ENCODE measurements at places on chromosomes 6 and 20. TPM values are rescaled to one million over a fixed set of nuclear protein-coding genes. Genes with fewer than 3 reads are reported as not detected.

GRCh38 chr20:13341737-13342393 lies 120.8 kb downstream of the ISM1 start:
- DNase-seq = no peak

The CCN5 gene
- 10.3 TPM for total RNA-seq

- DNase-seq = no peak
Observed at GRCh38 chr6:110331816-110332215, 26.3 kb downstream of the METTL24 start.

DNA sequence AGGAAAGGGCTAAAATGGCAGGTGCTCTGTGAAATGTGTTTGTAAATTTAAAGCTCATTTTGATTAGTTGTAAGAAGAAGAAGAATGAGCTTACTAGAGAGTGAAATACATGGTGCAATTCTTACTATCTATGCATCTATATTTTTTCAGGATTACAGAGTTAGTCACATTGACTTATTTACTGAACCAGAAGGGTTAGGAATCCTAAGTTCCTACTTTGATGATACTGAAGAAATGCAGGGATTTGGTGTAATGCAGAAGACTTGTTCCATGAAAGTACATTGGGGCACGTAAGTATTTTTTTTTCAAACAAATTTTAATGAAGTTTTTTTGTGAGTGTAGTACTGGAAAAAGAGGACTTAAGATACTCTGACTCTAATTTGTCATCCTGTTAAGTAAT lies 99.3 kb downstream of the RTN4IP1 start:
- DNase-seq = no peak

The NECAB3 gene
- total RNA-seq = 57.9 TPM

DNA sequence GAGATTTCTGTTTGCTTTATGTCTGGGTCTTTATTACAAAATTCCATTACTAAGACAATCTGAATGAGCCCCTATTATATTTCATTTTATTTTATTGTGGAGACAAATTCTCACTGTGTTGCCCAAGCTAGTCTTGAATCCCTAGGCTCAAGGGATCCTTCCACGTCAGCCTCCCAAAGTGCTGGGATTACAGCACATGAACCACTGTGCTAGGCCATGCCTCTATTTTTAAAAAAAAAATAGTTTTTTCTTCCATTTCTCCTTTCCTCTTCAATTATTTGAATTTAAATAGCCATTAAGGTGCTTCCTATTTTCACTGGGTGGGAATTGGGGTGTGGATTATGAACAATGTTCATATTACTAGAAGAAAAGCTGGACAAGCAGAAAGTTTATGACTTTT lies 1587.4 kb downstream of the GRIK2 start:
- DNase-seq = no peak

The BANF2 gene
- total RNA-seq = not detected

The MAPK13 gene
- total RNA-seq = 2.8 TPM

The HLA-DQB2 gene
- total RNA-seq = 1.2 TPM

- no peak for DNase-seq
Observed at GRCh38 chr20:9110365-9110764, 41.5 kb downstream of the PLCB4 start.

The WFDC2 gene
- total RNA-seq = not detected

- DNase-seq = no peak
Observed at GRCh38 chr6:18920701-18921100, 533.6 kb downstream of the RNF144B start.

The VTA1 gene
- total RNA-seq = 57.9 TPM

The BPIFB1 gene
- total RNA-seq = not detected

The DEFB125 gene
- total RNA-seq = not detected

- DNase-seq = no peak
Observed at GRCh38 chr6:122405417-122405816, 6.0 kb downstream of the HSF2 start.

The LY6G6C gene
- not detected for total RNA-seq

GRCh38 chr6:50007819-50008218 lies 14.0 kb downstream of the DEFB110 start:
- no peak for DNase-seq

- DNase-seq = peak; percentile 28
Observed at GRCh38 chr6:154615483-154616025, 105.1 kb upstream of the CNKSR3 start.

The SHLD1 gene
- total RNA-seq = 6.7 TPM

DNA sequence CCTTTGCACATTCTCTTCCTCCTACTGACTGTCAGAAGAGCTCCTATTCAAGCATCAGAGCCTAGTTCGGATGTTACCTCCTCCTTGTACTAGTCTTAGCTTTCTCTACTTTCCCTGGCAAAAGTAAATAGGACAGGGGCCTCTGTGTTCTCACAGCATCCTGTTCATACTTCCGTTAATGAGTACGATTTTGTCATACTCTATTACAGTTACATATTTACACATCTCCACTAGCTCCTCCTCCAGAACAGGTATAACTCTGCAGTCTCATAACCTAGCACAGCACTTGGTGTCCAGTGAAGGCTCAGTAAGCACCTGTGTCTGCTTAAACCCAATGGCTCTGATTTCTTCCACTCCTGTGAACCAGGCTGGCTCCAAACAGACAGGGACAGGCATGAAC lies 7.0 kb downstream of the ELMO2 start:
- no peak for DNase-seq

The MRPL18 gene
- total RNA-seq = 45.0 TPM

DNA sequence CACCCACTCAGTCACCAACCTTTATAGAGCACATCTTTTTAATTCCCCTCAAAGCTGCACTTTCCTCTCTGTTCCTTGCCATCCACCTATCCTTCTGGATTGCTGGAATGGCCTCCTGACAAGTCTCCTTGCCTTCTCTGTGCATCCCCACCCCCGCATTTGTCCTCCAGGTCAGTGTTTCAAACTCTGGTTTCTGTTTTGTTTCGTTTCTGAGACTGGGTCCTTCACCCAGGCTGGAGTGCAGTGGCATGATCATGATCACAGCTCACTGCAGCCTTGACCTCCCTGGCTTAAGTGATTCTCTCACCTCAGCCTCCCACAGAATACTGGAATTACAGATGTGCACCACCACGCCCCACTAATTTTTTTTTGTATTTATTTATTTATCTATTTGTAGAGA lies 96.2 kb downstream of the PLCB1 start:
- DNase-seq = no peak

The LPA gene
- total RNA-seq = not detected

DNA sequence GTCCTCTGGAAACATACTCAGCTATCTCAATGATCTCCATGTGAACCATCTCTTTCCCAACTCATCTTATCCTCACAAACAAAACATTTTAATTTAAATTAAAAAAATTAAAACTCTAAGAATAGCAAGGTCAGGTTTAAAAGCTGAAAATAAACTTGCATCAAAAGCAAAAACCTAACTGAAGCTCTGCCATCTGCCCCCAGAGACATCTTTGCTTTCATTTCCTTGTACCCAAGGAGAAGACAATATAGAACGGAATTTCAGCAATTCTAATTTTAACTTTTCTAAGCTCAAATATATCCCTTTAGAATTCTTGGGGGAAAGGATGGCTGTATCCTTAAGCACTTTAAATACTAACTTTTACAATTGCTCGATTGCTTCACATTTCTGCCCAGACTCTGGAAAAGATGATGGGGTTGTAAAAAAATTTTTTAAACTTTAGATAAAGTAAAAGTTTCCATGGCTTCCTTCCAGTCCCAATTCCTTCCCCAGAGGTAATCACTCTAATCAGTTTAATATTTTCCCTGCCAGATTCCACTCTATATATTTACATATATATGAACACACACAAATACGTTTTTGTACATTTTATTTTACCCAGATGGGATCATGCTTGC lies 69.2 kb upstream of the SMIM29 start:
- no peak for DNase-seq

GRCh38 chr6:130696806-130697205 lies 130.4 kb upstream of the SMLR1 start:
- no peak for DNase-seq

DNA sequence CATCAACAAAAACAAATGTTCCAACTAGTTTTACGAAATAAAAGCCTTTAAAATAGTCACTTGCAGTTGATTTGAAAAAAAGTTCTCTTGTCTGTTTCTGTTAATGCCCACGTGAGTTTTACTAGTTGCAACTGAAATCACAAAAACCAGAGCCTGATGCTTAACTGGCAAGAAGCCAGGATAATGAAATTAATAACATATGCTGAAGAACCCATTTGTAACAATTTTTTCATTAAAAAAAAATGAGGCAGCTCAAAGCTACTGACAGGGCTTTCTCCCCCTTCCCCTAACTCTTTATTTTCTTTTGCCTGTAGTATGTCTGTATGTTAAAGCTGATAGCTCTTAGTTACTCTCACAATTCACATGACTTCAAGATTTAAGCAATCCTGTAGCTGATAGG lies 132.7 kb upstream of the EYA4 start:
- DNase-seq = no peak

The SLC35F1 gene
- total RNA-seq = not detected

DNA sequence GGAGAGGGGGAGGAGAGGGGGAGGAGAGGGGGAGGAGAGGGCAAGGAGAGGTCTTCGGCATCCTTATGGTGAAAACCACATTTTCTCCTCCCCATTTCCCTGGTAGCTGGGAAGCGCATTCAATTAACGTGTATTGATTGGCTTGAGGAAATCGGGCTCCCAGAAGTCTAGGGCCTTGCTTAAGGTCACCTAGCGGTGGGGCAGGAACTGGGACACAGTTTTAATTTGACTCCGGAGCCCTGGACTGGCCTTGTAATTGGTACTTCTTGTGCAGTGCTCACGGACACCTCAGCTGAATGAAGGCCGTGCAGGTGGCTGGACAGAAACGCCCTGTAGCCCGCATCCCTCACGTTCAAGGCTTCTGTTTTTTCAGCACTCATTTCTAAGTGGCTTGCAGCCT lies 42.8 kb downstream of the CTCFL start:
- DNase-seq = no peak

DNA sequence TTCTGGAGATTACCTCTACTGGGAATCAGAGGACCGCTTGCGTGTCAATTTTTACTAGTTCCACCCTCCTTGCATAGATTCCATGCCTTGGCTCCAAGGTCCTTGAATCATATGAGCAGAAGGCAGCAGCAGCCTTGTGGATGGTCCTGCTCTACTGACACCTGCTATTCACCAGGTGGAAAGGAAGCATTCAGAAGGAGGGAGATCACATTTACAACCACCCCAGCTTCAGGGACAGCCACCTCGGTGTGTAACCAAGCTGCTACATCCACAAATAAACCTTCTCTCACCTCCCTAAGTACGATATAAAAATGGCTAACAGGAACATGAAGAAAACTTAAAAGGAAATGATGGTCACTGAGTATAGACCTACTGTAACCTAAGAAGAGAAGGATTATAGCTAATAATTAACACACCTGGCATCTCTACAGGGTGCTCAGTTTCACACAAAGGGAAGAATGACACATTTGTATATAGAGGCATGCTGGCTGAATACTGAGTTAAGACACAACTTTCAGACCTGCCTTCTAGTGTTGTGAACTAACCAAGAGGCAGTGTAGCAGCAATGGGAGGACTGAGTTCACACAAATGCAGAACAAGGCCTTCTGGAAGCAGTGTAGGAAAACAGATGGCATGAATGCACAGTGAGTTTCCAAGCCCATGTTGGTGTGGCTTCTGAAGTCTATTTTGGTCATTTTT lies 46.3 kb upstream of the SRPK1 start:
- DNase-seq = no peak

- no peak for DNase-seq
Observed at GRCh38 chr6:144647406-144647964, 362.4 kb downstream of the UTRN start.

The SLC32A1 gene
- not detected for total RNA-seq

- no peak for DNase-seq
Observed at GRCh38 chr6:152184573-152184916, 377.1 kb downstream of the ESR1 start.

- no peak for DNase-seq
Observed at GRCh38 chr6:104639668-104640067, 220.1 kb downstream of the HACE1 start.

DNA sequence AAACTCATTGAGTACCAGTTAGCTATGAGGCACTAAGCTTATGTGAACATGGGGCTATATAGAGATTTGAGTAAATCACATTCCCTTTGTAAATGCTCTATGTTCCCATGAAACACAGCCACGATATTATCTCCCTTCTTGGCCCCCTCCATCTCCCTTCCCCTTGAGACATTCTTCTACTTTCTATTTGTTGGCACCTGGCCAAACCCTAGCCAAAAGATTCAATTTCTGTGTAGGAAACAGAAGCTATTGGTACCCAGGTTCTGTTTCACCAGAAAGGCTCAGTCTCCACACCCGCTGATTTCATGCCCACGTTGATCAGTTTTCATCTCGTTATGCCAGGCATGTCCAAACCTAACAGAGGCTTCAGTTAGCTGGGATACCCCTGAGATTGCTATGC lies 145.5 kb upstream of the LAMP5 start:
- DNase-seq = no peak

DNA sequence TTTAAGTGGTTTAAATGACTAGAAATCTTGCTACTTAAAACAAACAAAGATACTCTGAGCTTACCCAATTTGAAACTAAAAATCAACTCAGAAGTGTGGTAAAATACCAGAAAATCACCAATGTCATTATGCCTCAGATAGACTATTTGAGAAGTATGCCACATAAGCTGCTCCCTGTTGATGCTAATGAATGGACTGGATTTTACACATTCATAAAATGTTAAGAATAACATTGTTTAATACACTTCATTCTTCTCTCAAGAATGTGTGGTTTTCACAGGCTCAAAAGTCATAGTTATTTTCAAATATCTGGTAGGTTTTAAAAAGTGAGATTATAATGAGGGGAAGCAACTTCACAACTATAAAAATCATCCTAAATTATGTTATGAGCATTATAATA lies 170.6 kb downstream of the TASP1 start:
- no peak for DNase-seq

The CBLN4 gene
- not detected for total RNA-seq

The OR2H2 gene
- not detected for total RNA-seq

DNA sequence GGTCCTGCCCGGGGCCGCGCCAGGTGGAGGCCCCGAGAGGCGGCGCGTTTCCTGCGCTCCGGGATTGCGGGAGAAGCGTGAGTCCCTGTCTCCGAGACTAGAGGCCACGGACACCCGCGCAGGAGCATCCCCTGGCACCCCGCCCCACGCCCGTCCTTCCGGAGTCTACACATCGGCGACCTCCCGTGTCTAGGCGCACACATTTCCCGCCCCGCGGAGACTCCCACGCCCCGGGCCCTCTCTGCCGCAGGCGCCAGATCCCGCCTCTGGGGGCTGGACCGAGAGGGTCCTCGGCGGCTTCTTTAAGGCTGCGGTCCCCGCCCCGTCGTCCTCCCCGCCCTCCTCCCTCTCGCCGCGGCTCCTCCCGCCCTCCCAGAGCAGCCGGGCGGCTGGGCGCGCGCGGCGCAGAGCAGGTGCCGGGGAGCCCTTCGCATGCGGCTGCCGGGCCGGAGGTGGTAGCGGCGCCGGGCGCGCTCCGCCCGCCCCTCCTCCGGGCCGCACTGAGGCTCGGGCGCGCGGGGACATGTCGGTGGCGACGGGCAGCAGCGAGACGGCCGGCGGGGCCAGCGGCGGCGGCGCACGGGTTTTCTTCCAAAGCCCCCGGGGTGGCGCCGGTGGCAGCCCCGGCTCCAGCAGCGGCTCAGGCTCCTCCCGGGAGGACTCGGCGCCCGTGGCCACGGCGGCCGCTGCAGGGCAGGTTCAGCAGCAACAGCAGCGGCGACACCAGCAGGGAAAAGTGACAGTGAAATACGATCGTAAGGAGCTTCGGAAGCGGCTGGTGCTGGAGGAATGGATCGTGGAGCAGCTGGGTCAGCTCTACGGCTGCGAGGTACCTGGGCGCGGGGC lies at the start of gene PPP1R14C:
TSS of gene PPP1R14C (plus strand) at position 375 of the 846 bp plus-strand sequence. CDS start at position 524, 149 bp downstream.
- peak; percentile 75 for DNase-seq

- peak; percentile 23 for DNase-seq
Observed at GRCh38 chr20:36311141-36311853, 5.2 kb downstream of the DLGAP4 start.
